Activated naive CD4-positive, alpha-beta T cell treated with Interleukin-2 at 50 U/mL for 16 hours (primary cell): ENCODE measurements at places on chromosomes 2 and 18.

GRCh38 chr2:241302759-241303651, 12.5 kb downstream of the HDLBP start:
- no peak for DNase-seq

DNA sequence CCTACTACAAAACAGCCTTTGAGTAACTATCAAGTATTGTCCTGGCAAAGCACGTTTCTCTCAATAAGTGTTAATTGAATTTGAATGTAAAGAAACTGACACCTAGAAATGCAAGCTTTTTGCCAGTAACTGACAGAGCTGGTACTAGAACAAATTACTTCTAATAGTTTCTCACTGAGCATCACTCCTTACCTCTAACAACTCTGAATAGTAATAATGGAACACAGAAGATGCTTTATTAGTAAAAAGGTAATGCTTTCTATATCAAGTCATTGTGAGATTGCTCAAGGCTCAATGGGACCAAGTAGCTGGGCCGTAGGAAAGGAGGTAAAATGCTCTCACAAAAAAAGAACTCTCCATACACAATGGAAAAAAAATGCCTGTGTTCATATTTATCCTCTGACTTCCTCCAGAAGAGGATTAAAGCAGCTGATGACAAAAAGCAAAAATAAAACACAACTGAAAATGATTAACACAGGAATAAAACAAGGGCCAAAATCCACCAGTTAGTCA, 11.8 kb downstream of the RASGRP3 start:
- no peak for DNase-seq

GRCh38 chr2:14978845-14979244, 346.3 kb downstream of the LRATD1 start:
- no peak for DNase-seq

DNA sequence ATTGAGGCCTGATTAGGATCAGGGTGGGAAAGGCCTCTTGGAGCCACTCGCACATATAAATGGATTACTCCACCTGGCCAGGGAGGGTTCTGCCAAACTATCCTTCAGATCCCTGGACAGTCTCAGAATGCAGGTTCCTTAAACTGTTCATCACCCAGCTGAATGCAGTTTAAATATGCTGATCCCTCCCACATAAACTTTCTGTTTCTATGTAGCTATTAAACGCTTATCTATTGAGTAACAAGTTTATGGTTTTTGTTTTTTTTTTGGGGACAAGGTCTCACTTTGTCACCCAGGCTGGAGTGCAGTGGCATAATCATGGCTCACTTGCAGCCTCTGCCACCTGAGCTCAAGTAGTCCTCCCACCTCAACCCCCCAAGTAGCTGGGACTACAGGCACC, 1.9 kb downstream of the CAD start:
- no peak for DNase-seq

DNA sequence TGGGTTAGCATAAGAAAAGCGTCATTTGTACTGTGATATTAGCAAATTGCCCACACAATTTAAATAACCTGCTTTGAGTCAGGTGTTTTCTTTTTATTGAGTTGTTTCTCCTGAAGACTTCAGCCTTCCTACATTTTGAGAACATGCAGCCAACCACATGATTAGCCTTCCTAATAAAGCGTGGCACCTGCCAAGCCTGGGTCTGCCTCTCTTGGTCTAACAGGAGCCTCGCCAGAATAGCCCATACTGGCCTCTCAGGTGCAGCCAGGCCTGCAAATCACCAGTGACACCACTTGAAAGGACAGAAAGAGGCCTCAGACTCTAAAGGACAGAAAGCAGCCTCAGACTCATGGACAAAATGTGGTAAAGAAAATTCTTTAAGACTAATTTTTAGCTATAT, 653.8 kb downstream of the BCL11A start:
- DNase-seq: no peak

DNA sequence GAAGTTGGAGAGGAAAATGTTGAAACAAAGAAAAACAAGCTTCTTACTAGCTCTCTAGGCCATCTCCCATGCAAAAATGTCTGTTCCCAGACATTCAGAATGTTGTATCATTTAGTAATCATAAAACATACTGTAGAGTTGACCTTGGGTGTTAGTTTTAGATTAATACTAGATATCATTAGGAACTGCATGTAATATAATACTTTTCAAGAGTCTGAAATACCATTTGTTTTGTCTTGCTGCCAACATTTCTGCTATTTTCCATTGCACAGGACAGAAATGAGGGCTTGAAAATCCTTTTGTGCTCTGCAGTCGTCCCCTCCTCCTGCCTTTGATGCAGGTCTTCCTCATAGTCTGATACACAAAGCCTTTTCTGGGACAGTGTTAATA, 89.5 kb upstream of the RBMS1 start:
- DNase-seq: no peak

GRCh38 chr18:9404565-9405060, 70.0 kb downstream of the TWSG1 start:
- no peak for DNase-seq

DNA sequence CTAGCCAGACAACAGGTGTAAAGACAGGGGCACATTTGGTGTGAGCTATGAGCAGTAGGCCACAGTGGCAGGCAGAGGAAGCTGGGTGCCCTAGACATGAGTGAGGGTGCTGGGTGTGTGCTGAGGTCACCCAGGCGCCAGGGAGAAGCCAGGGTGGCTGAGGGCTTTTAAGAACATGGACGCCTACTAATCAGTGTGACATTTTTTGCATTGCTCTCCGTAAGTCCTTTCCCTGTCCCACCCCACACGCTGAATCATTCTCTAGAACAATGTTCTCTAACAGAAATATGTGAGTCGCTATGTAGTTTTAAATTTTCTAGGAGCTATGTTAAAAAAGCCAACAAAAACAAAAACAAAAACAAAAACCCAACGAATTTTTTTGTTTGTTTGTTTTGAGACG, 204.5 kb upstream of the REV1 start:
- no peak for DNase-seq
